ENCODE measurements at places on chromosomes 11 and 22.
A peak's percentile ranks its signal among the peaks of the same experiment; 100 is the strongest.

- no peak for DNase-seq
Measured at GRCh38 chr11:102911758-102912481, 37.1 kb upstream of the MMP12 start.

- DNase-seq, result no peak
Measured at GRCh38 chr22:45608763-45609180, 62.9 kb upstream of the ATXN10 start.

DNA sequence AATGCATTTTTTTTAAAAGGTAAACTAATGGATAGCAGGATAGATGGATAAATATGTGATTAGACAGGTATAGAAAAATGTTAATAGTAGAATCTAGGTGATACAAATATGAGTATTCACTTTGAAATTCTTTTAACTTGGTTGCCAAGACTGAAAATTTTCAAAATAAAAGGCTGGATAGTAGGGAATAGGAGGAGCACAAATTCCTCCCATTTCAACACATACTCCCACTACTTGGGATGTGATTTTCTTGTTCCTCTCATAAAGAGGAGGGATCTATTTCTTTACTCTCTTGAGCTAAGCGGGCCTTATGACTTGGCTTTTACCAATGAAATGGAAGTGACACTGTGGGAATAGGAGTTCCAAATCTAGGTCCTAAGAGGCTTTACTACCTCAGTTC lies 35.9 kb downstream of the PIK3C2A start:
- DNase-seq, result no peak

DNA sequence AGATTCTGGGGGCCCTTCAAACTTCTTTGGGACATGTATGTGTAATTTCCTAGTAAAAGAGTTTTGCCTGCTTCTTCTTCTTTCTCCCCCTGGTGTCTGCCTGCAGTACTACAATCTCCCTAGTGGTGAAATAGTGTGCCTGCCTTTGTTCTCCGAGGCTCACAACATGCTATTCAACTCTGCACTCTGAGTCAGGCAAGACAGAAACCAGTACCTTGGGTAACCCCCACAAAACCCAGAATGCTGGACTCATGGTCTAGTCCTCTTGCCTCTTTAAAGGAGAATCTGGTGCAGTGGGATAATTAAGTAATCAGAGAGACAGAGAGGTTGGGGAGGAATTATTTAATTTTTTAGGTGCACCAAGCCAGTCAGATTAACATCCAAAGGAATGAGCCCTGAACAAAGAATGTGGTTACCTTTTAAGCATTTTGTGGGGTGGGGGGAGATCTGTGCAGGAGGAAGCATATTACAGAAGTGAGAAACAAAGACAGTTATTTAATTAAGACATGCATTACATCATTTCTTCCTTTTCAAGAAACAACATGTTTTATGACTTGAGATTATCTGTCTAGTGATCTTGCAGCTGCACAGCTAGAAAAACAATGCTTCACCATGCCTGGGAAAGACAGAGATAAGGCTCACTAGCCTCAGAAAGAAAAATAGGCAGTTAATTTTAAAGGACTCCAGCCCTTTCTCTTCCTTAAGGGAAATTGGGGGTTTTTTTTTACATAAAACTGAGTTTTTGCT lies 11.0 kb upstream of the MS4A6A start:
- peak; percentile 84 for DNase-seq

- no peak for DNase-seq
Measured at GRCh38 chr11:27285761-27286160, 77.3 kb downstream of the CCDC34 start.

- DNase-seq, result no peak
Measured at GRCh38 chr11:92839450-92839849, 130.0 kb upstream of the MTNR1B start.

DNA sequence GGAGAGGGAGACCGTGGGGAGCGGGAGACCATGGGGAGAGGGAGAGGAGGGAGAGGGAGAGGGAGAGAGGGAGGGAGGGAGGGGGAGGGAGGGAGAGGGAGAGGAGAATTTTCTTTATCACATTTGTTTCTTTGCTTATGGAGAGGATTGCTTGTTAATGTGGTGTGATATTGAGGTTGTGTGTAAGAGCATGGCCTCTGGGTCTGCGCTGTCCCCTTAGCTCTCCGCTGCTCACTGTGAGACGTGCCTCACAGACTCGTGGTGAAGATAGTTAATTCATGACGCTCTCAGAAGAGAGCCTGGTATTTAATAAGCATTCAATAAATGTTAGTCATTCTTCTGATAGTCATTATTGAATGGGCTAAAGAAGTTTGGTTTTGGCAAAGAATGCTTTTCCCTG lies 26.2 kb downstream of the PPFIA1 start:
- no peak for DNase-seq

GRCh38 chr11:15580056-15580774 lies 465.5 kb downstream of the INSC start:
- DNase-seq, result no peak

DNA sequence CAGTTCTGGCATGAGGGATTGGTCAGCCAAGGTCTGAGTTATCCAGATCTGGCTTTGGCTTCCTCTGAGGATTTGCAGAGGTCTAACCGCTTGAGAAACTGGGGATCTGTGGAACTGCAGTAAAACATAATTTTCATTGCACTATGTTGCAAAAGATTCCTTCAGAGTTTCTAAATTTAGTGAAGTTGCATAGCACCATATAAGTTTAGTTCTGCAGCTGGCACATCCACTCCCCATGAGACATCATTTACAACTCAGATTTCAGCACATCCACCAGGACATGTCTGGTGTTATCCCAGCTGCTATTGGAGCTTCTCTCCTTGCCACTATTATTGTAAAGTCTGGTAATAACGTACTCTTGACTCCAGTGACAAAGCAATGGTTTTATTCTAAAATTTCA lies 181.5 kb downstream of the CWF19L2 start:
- no peak for DNase-seq

- DNase-seq, result no peak
Measured at GRCh38 chr22:34851918-34852662, 213.9 kb upstream of the ISX start.

GRCh38 chr11:35338921-35339320 lies 80.4 kb downstream of the SLC1A2 start:
- DNase-seq, result no peak

DNA sequence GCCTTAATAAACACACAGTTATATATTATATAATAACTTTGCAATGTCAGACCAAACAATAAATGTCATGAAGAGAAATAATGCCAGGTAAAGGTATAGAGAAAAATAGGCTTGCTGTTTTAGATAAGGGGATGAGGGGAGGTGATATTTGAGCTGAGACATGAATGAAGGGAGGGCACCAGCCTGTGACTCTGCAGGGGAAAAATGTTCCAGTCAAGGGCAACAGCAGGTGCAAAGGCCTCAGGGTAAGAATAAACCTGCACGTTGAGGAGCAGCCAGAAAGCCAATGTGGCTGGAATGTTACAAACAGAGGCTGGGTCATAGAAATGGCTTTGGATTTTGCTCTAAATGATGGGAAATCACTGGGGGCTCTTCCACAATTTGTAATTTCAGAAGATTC lies 519.6 kb downstream of the SOX6 start:
- DNase-seq, result no peak

- DNase-seq, result no peak
Measured at GRCh38 chr22:41339823-41340222, 38.5 kb downstream of the ZC3H7B start.

DNA sequence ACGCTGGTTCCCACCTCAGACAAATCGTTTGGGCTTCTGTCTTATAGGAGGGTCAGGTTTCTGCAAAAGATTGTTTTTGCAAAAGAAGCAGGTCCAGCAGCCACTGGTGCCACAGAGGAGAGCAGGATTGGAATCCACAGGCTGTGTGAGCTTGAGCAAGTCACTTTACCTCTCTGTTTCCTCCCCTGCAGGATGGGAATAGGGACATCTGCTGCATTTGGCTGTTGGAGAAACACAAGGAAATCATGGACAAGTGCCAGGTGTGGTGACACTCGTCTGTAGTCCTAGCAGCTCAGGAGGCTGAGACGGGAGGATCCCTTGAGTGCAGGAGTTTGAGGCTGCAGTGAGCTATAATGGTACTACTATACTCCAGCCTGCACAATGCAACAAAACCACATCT lies 422.6 kb downstream of the MN1 start:
- no peak for DNase-seq

- DNase-seq, result no peak
Measured at GRCh38 chr22:24516301-24516737, 21.2 kb downstream of the UPB1 start.

DNA sequence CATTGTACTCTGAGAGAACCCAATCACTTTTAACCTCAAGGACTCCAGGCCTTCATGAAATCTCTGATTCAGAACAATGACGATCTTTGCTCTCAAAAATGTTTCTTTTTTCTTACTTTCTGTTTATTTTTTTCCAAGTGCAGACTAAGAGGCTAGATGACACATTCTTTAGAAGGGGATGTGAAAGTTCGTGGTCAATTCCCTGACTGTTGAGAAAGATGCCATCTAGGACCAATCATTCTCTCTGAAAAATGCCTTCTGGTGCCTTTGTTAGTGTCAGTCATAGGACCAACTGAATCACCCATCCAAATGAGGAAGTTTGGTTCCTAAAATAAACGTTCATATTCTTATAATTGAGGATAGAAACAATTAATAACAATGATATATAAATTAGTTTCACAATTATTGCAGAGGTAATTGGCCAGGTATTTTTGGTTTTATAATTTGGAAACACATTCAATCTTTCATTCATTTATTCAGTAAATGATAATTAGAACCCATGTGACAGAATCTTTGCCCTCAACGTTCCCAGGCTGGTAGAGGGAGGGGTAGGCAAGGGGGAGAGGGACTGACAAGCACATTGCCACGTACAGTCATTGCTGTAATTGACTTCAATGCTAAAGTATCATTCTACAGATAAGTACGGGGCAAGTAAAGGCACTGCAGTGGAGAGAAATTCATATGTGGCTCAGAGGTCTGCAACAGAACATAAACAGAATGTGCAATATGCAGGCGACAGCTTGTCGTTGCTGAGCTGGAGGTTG lies 333.4 kb upstream of the MPPED2 start:
- no peak for DNase-seq

- DNase-seq, result no peak
Measured at GRCh38 chr11:75490221-75491181, 35.2 kb downstream of the GDPD5 start.

GRCh38 chr22:44765571-44766285 lies 13.4 kb downstream of the ARHGAP8 start:
- DNase-seq, result no peak

- peak; percentile 12 for DNase-seq
Measured at GRCh38 chr11:44980533-44981427, 30.1 kb upstream of the TP53I11 start.

DNA sequence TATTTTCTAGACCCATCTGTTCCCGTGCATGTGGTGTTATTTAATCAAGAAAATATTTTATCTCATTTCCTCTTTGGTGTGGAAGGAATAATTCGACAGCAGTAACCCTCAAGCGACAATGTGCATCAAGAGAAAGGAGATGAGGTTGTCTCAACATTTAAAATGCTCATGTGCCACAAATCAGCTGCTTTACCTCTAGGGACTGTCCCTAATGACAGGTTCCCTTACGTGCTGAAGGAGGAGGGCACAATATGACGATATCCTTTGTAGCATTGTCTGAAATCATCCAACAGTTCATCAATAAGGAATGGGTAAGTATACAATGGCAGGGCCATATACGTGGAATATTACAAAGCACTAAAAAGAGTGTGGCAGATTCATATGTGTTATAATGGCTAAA lies 7.0 kb upstream of the SYN3 start:
- DNase-seq, result no peak

- peak; percentile 64 for DNase-seq
Measured at GRCh38 chr11:34341931-34342533, 15.8 kb downstream of the ABTB2 start.

DNA sequence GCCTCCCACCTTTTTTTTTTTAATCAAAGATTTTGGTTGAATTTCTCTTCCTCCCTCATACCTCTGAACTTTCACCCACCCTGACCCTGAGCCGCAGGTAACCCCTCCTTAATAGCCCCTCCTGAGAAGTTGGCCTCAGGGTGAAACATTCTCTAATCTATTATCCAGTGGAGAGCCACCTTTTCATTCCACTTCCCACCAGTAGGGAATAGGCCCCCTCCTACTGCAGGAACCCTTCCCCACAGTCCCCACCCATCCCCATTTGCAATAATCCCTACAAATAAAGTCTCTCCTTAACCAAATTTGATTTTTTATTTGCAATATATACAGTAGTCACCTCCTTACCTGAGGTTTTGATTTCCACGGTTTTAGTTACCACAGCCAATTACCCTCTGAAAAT lies 2.1 kb upstream of the SLC35F2 start:
- DNase-seq, result no peak

DNA sequence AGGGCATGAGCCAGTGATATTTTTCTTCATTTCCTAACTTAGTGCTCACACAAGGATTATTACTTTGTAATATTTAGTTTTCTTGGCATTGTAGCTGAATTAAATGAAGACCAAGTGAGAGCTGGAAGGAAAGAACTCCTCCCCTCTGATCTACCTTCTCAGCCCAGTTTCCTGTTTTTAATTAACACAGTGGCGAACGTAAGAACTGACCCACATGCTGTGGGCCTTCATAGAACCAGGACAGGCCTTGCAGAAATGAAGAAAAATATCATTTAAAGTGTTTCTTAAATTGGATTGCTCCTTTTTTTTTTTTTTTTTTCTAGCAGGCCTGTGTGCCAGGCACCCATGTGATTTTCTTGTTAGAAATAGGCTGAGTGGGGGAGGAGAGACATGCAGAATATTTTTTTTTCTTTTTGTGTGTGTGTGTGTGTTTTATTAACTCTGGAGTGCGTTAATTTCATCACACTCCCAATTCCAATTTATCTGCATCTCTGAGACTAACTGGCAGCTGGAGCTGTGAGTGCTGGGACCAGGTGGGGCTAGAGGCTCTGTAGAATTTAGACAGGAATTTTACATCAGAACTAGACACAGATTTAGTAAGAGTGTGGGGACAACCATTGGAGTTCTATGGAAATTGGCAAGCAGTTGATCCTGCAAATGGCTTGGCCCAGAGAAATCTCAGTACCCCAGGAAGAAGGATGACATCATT lies 320.5 kb downstream of the DDX10 start:
- no peak for DNase-seq

GRCh38 chr11:134561331-134561720 lies 149.3 kb upstream of the B3GAT1 start:
- no peak for DNase-seq

DNA sequence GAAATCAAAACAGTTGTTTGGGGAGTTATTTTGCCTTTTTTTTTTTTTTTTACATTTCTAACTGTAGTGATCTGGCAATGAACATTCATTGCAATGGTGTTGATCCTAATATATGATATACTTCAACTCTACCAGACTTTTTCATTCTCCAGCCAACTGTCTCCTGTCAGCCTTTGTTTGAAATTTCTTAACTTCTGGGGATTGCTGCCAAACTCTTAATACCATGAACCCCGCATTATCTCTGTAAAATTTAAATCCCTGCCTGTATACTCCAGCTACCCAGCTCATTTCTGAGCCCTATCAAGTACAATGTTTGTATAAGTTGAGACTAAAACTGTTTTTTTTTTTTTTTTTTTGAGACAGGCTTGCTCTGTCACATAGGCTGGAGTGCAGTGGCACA lies 280.7 kb downstream of the TTC28 start:
- no peak for DNase-seq

- no peak for DNase-seq
Measured at GRCh38 chr11:34745195-34745594, 124.3 kb downstream of the EHF start.

All from HT-29 (cell line).